ENCODE measurements at places on chromosomes 7 and 10.

DNA sequence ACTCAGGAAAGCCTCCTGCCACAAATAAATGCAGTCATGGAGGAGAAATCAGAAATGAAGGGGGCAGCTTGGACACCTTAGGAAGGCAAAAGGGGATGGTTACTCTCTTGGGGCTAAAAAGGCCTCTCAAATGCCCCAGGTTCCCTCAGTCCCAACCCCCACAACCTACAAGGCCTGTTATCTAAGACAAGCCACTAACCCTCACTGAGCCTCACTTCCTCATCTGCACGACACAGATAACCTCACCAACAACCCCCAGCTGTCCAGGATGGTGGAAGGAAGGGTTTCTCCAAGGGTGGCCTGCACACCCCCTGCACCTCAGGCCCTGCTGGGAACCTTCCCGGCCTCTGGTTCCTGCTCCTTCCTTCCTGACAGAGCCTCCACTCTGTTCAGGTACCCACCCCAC lies 29.2 kb downstream of the SORBS1 start:
- DNase-seq: no peak

DNA sequence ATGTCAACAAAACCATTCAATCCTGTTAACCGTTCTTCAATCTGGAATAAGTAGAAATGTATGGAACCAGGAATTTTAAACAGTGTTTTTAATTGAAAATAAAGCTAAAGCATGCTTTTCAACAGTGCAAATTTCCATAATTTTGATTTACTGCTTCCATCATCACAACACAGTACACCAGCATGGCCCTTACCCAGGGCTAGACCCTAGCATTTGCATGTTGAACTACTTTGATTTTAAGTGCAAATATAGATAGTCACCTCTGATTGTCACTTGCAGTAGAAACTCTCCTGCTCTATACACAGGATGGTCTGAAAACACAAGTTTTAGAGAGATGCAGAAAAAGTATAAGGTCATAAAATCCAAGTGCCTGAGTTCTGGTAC lies 12.1 kb downstream of the SKIDA1 start:
- DNase-seq: no peak

DNA sequence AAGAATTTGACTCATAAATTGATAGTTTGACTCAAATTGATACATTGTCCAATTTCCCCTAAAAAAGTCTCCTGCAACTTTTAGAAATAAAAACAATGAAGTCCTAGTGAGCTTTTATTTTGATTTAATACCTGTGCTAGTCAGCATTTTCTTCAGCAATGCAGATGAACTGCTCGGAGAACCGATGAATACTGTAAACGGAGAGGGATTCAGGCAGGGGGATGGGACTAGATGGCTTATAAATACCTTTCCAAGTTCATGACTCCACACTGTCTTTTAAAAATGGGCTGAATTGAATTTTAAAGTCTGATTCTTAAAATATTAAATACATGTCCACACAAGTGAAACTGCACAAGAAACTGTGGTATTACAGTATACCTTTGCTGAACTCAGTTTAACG lies 12.7 kb downstream of the EEPD1 start:
- DNase-seq: no peak

DNA sequence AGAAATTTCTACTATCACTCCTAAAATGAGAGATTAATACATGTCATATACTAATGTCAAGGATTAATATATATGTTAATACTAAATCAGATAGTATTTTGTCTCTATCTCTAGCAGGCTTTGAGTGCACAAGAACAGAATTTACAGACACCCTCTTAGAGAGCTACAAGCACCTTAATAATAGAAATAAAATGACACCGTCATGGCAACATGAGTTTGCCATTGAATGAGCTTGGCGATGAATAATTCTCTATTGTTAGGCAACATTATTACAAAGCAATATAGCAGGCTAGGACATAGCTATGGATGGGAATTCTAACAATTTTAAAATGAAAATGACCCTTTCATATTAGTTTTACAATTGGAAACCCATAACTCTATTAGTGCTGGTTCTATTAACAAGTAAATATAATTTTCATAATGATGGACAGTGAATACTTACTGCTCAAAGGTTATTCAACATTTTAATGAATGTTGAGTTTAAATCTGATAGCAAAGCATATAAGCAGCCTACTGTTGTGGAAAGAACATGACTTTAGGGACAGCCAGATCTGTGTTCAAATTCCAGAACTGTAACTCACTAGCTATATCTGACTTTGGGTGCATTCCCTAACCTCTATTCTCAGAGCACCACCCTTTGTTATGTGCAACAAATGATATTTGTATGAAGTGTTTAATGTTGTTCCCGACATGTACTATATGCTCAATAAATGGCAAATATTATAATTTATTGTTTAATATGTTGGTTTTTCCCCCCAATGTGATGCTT lies 184.5 kb upstream of the DKK1 start:
- no peak for DNase-seq

DNA sequence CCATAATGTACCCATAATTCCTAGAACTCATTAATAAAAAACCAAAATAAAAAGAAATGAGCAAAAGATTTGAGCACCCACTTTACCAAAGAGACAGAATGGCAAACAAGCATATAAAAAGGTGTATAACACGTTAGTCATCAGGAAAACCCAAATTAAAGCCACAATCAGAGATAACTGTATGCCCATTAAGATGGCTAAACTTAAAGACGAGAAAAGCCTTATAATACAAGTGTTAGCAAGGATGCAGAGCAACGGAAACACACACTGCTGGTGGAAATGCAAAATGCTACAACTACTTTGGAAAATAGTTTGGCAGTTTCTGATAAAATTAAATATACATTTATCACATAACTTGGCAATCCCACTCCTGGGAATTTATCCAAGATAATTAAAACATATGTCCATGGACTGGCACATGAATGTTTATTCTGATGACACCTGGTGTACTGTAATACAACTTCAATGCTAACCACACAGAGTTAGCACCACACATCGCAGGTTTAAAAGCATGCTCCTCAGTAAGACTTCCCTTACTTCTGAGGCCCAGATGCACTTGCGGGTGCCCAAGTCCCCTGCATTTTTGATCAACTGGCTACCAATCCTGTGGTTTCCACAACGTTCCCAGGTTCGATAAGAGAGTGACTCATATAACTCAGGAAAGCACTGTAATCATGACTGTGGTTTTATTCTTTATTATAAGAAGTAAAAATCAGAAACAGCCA lies 158.6 kb downstream of the SNX13 start:
- DNase-seq: peak; percentile 78

DNA sequence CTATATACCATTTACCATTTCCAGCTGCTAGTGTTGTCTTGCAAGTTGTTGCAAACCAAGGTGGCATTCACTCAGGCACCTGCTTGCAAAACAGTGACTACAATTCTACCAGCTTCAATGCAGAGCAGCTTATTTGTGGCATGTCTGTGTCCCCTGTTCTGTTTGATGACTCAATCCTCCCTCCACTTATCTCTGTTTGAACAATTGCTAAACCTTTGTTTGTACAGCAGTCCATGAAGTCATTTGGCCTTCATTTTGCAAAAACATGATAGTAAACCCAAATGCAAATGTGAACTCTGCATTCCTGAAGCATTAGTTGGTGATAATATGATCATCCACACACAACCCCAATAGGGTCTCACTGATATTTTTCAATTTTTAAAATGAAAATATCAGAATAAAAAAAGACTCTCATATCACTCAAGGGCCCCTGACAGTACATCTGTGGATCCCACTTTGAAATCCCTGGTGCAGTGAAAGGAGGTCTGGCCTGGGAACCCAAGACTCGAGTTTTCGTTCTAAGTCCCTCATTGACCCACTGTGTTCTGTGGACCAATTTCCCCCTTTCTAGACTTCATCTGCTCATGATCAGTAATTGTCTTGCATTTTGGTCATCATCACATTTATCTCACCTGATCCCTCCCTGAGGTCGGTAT lies 425.4 kb downstream of the RPS24 start:
- DNase-seq: peak; percentile 91

DNA sequence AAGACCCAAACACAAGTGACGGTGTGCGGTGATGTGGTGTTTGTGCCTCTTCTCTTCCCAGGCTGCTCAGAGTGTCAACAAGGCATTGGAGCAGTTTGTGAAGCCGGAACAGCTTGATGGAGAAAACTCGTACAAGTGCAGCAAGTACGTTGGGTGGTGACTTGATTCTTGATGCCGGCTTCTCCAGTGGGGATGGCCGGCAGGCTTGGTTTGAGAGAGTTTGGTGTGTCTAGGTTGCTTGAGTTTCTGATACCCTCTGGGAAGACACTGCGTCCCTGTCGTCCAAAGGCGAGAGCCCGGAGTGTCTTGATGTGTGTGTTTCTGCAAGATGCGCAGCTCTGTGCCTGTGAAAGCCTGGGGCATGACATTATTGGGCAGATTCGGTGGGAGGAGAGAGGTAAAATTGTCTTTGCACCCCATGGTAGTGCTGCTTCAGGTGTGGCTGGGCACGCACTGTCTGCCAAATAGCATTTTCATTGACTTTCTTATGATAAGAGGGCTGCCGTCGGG lies 111.8 kb downstream of the ANKRD61 start:
- DNase-seq: no peak

GRCh38 chr10:85557077-85557476 lies 809.5 kb downstream of the GRID1 start:
- DNase-seq: no peak

DNA sequence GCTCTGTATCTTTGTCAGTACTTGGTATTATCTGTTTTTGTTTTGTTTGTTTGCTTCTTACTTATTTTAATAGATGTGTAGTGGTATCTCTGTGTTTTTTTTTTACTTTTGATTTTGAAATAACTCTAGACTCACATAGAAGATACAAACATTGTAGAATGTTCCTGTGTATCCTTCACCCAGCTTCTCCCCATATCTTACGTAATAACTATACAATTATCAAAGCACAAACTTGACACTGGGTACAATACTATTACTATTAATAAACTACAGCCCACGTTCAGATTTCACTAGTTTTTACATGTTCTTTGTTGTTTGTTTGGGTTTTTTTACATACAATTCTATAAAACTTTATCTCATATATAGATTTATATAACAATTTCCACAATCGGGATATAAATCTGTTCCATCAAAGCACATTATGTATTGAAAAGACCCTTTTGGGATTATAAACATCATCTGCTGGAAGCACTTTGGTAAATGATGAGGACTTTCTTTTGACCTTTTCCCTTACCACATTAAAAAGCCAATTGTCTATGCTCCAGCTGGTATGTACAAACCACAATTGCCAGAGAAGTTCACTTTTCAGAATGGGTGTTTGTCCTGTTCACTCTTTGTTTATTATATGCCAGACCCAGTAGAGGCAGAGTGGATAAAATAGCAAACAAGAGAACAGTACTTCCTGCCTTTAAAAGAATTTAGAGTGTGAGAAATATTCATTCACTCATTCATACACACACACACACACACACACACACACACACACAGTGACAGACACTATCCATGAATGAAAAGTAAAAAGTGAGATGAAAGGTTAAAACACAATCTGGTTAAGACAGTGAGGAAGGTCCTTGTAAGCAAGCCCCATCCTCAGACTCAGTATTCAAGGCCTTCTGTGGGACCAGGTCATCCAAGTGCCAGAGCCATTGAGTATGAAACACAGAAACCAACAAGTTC lies 113.0 kb downstream of the SGMS1 start:
- DNase-seq: no peak

DNA sequence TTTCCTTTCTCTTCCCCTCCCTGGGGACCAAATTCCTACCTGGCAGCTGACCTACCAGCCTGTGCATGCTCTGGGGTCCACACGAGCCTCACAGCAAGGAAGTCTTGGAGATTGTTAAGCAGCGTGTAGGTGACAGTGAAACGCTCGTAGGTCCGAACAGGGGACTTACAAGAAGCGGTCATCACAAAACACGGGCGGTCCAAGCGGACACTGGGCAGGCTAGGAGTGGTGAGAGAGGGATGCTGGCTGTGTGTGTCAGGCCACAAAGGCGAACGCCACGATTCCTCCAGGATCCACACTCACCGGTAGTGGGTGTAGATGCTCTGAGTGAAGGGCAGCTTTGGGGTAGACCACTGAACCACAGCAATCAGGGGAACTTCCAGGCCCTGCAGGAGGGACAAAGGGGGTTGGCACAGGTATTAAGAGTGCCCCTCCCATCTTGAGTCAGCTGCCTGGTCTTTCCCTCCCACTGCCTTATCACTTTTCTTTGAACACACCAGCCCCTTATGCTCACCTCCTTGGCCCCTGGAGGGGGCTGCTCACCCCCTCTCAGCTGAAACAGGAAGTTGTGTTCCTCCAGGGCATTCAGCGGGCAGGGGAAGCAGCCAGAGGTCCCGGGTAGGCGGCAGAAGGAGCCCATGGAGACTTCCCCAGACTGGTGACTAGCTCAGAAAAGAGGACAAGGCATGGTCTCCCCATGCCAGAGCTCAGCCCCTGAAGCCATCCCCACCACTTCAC lies 2.0 kb downstream of the TRAPPC14 start:
- no peak for DNase-seq

- DNase-seq: no peak
These were observed 466.8 kb upstream of the FOXK1 start for GRCh38 chr7:4215176-4215720.

DNA sequence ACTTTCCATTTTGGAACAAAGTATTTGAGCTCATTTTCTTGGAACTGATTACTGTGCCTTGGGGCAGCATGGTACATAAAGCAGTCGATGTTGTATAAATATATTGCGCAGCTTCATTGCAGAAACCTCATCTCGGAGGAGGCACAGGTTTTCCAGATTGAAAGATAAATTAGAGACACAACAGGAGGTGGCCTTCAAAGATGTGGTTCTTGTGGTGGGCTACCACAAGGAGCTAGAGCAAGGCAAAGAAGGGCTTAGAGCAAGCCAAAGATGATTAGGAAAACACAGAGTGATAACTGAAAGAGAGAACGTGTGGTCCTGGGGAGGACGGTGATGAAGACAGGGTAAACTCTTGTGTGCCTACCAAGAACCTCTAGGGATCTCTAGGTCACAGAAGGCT lies 169.1 kb upstream of the TNS3 start:
- peak; percentile 23 for DNase-seq

- DNase-seq: no peak
These were observed 107.3 kb upstream of the FAM171A1 start for GRCh38 chr10:15478429-15478828.

- peak; percentile 53 for DNase-seq
These were observed 614 bp upstream of the IFIT2 start for GRCh38 chr10:89301232-89301631.

DNA sequence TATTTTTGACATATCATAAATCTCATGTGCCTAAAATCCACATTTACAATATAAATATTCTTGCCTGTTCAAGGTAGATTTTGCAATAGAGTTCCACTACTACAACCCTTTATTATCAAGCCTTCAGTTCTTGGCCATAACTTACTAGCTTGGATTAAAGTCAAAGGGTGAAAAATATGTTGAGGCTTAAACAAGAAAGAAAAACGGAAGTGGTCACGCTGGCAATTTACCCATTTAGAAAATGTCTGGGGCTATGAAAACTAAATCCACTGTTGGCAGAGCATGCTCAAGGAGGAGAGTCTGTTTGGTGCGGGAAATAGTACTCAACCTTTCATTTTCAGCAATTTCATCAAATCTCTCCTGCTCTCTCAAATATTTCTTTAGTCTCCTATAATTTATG lies 209.8 kb upstream of the RHOBTB1 start:
- DNase-seq: peak; percentile 76

- DNase-seq: no peak
These were observed 54.5 kb downstream of the LRRN3 start for GRCh38 chr7:111145472-111145871.

All from amniotic epithelial cell (primary cell).